ENCODE measurements at places on chromosomes 6 and 20.
A peak's percentile ranks its signal among the peaks of the same experiment; 100 is the strongest.

- DNase-seq: no peak
These were observed 108.6 kb downstream of the FIG4 start for GRCh38 chr6:109799664-109800063.

- DNase-seq: no peak
These were observed 126.0 kb downstream of the RNASET2 start for GRCh38 chr6:166830185-166830890.

GRCh38 chr6:44507014-44507413 lies 119.5 kb downstream of the CDC5L start:
- no peak for DNase-seq

GRCh38 chr20:49691818-49692568 lies 21.7 kb downstream of the B4GALT5 start:
- DNase-seq: no peak

- DNase-seq: no peak
These were observed 52.0 kb downstream of the TRPC4AP start for GRCh38 chr20:35040646-35041045.

DNA sequence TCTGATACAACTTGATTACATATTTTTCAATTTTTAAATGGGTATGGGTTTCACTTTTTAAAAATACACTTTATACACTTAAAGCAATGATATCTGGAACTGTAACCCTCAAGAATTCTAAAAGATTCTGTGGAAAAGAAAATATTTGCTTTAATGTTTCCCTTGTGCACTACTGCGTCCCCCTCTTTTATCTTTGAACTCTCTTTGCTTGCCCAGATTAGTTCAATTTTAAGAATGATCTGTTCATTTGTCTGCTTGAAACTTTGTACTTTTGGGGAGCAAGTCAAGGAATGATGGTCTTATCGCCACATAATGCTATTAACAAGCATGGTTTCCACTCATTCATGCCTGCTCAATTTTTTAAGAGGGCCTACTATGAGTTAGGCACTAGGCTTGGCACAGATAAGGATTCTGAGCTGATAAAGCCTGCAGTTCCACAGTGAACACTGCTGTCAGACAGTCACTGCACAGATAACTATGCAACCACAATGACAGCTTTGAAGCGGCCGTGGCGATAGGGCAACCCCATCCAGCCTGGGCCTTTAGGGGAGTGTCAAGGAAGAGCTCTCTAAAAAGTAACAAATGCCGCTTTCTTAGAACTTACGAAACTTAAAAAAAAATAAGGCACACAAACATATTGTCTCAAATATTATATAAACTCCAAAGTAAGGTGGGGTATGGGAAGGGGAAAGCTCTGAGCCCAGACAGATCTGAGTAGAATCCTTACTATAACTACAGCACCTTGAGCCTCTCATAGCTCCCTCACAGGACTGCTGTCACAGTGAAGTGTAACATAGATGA lies 29.7 kb downstream of the FYN start:
- no peak for DNase-seq

GRCh38 chr6:129697788-129698187 lies 12.2 kb downstream of the ARHGAP18 start:
- no peak for DNase-seq

- no peak for DNase-seq
These were observed 497.1 kb downstream of the CD83 start for GRCh38 chr6:14614631-14615030.

GRCh38 chr6:109381061-109381746 lies 1.1 kb downstream of the CD164 start:
- DNase-seq: no peak

- DNase-seq: peak; percentile 87
These were observed 18.3 kb upstream of the TRAM2 start for GRCh38 chr6:52595000-52595795.

DNA sequence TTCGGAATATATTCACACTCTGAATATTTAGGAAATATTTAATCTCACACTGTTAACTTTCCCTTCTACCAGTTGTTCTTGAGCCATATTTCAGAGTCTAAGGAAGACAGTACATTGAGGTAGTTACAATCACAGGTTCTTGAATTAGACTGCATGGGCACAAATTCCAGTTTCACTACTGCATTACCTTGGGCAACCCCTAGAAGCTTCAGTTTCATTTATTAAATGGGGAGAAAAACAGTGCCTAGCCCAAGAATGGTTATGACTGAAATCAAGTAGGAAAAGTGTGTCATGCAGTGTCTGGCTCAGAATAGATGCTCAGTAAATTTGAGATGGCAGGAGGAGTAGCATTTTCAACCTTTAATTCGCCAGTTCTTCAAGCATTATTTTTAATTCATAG lies 124.5 kb upstream of the SAMD5 start:
- no peak for DNase-seq

DNA sequence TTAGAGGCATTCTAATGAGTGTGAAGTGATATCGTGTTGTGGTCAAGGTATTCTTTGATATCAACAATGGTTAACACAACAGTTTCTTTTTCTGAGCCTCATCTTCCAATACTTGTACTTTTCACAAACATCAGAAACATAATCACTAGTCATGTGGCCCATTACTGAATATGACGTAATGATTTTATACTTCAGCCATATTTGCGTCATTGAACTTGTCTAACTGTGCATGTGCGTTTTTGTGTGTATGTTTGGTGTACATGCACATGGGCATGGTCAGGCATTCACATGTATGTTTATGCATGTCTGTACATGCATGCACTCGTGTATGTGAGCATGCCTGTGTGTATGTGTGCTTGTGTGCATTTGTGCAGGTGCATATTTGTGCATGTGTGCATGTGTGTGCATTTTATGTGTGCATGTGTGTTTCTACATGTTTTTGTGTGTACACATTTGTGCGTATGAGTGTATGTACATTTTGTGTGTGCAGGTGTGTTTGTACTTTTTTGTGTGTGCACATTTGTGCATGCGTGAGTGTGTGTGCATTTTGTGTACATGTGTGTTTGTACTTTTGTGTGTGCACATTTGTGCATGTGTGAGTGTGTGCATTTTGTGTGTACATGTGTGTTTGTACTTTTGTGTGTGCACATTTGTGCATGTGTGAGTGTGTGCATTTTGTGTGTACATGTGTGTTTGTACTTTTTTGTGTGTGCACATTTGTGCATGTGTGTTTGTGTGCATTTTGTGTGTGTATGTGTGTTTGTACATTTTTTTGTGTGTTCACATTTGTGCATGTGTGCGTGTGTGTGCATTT lies 29.4 kb downstream of the PRR18 start:
- DNase-seq: no peak

- peak; percentile 8 for DNase-seq
These were observed 278.4 kb downstream of the LRFN2 start for GRCh38 chr6:40308533-40309306.

DNA sequence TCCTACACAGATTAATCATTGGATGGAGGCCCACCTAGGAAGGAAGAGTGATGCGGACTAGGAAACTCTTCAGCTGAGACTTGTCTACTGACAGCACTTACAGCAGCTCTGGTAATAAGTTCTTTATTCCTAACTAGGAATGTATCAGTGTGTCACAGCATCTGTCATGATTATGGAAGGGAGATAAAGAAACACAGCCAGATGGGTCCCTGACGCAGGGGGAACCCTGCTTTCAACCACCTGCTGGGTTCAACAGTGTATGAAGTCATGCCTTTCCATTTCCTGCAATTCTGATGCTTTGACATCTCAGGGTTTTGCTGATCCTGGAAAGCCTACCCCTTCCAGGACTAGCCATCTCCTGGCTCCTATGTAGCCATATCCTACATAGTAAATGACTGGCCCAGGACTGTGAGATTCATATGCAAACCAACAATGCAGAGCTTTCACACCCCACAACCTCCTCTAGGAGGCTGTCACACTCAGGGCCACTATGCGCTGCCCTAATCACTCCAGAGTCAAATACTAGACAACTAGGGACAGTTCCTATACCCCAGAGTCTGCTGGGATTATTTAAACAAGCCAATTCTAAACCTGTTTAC lies 29.0 kb upstream of the MANEA start:
- no peak for DNase-seq

GRCh38 chr20:32473231-32474008 lies 111.7 kb downstream of the NOL4L start:
- DNase-seq: no peak

GRCh38 chr6:149482545-149483333 lies 2.1 kb downstream of the ZC3H12D start:
- DNase-seq: no peak

GRCh38 chr6:164856138-164856537 lies 453.3 kb downstream of the C6orf118 start:
- no peak for DNase-seq

GRCh38 chr6:170212956-170213636 lies 77.8 kb downstream of the DLL1 start:
- no peak for DNase-seq

GRCh38 chr6:159127701-159128100 lies 41.5 kb upstream of the FNDC1 start:
- no peak for DNase-seq

- no peak for DNase-seq
These were observed 57.4 kb downstream of the STMND1 start for GRCh38 chr6:17159240-17159639.

GRCh38 chr6:11230158-11231107 lies 2.0 kb downstream of the NEDD9 start:
- no peak for DNase-seq

GRCh38 chr6:157688275-157688959 lies 134.6 kb upstream of the SNX9 start:
- DNase-seq: no peak

- DNase-seq: no peak
These were observed 5.8 kb downstream of the HDGFL1 start for GRCh38 chr6:22575190-22575589.

DNA sequence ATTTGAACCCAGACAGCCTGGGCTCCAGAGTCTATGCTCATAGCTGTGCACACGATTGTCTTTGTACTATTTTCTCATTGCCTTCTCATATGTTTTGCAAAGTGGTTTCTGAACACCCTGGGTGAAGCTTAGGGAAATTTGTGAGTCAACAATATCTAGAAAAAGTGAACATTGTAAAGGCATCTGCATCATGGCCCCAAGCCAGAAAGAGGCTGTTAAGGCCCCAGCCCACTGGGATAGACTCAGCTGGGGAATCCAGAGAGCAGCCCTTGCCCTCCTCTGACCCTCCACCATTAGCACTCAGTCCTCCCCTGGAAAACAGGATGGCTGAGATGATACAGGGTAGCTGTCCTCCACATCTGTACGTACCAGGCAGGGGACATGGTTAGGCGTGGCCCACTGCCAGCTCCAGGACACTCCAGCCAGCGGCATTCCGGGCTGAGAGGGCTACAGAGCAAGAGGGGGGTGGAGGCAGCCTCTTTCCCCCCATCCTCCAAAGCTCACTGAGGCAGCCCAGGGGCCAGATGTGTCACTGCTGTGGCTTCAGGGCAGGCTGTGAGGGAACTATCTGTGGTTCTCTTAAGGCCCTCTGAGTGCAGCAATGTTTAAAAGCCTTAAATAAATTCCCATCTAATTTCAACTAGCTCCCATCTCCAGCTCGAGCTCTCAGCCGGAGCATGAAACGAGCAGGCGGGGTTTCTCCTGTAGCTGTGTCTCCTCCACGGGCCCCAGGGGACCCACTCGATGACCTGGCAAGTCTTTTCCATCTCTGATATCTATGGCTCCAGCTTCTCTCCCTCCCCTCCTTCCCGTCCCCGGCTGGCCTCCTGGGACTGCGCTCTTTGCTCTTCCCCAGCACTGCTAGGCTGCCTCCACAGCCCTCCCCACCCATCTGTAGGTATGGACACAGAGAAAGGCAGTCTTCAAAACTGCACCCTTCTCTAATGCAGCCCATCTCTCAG lies 209.4 kb upstream of the LRFN2 start:
- DNase-seq: no peak

- DNase-seq: no peak
These were observed 70.8 kb downstream of the YTHDF1 start for GRCh38 chr20:63145156-63145555.

GRCh38 chr20:57662456-57663240 lies 42.4 kb upstream of the ZBP1 start:
- no peak for DNase-seq

- no peak for DNase-seq
These were observed 143.9 kb downstream of the DTNBP1 start for GRCh38 chr6:15518878-15519277.

- no peak for DNase-seq
These were observed 125.2 kb downstream of the HIVEP2 start for GRCh38 chr6:142819603-142820337.

- DNase-seq: no peak
These were observed 3.8 kb downstream of the COL21A1 start for GRCh38 chr6:56243518-56244070.

- DNase-seq: no peak
These were observed 120.2 kb upstream of the BEND3 start for GRCh38 chr6:107235511-107235910.

- peak; percentile 21 for DNase-seq
These were observed 160.2 kb downstream of the GMPR start for GRCh38 chr6:16398587-16398986.

- DNase-seq: no peak
These were observed 9.1 kb downstream of the SDC4 start for GRCh38 chr20:45339084-45339483.

DNA sequence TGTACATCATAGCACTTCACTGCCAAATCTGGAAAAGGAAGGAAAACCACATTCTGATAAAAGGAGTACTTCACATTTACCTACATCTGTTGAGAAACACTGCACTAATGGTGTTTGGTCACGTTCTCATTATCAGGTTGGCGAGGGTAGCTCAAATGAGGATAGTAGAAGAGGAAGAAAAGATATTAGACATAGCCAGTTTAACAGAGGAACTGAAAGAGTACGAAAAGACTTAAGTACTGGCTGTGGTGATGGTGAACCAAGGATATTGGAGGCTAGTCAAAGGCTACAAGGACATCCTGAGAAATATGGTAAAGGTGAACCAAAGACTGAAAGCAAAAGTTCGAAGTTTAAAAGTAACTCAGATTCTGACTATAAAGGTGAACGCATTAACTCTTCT lies 32.0 kb upstream of the GJA10 start:
- DNase-seq: no peak

GRCh38 chr6:125846292-125847024 lies 55.7 kb downstream of the NCOA7 start:
- DNase-seq: no peak

GRCh38 chr6:98833057-98833306 lies 1.4 kb upstream of the POU3F2 start:
- DNase-seq: no peak

DNA sequence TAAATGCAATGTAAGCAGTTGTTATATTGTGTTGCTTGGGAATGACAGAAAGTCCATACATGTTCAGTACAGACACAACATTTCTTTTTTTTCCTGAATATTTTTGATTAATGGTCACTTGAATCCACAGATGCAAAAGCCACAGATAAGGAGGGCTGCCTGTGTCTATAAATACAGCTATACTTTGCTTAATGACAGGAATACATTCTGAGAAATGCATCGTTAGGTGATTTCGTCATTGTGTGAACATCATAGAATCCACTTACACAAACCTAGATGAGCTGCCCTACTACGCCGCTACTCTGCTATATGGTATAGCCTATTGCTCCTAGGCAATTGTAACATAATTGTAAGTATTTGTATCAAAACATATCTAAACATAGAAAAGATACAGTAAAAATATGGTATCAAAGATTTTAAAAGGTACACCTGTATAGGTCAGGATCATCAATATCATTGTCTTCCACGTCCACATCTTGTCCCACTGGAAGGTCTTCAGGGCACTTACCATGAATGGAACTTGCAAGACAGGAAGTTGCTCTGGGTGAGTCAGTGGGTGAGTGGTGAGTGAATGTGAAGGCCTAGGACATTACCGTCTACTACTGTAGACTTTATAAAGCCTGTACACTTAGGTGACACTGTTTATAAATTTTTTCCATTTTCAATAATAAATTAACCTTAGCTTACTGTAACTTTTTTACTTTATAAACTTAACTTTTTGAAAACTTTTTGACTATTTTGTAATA lies 27.9 kb upstream of the POPDC3 start:
- no peak for DNase-seq

GRCh38 chr6:126217497-126217896 lies 122.4 kb upstream of the CENPW start:
- no peak for DNase-seq
